ENCODE measurements at places on chromosomes 11 and 22.

DNA sequence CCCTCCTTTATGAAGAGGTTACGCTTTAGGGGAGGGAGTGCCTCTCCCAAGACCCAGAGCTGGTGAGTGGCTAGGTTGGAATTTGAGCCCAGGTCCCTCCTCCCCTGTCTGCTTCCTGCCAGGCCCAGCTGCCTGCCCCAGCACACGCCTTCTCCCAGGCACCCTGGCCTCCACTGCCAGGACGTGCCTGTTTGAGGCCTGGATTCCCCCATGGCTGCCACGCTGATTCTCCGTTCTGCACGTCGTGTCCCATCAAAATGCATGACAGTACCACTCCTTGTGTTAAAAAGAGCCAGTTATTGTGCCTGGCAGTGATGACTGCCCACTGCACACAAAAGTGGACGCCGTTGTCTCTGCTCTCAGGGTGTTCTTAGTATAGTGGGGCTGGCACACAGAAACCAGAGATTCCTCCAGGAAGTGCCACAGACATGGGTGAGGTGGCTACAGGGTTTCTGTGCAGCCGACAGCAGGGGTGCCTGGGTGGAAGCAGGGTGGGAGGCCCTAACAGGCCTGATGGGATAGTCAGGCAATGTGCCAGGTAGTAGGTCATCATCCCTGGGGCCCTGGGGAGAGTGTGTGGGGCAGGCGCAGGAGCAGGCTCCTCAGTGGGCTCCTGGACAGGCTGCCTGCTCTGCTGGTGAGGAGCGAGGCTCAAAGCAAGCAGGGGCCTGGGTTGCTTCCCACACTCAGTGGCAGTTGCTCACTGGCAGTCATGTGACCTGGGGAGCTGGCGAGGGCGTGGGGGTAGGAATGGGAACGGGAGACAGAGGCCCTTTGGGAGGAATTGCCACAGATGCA is 24.2 kb downstream of the MED15 start:
- peak; percentile 87 for DNase-seq

GRCh38 chr22:31933816-31934482 is 10.4 kb upstream of the YWHAH start:
- DNase-seq: no peak

GRCh38 chr11:73912026-73912425 is 35.2 kb downstream of the PAAF1 start:
- DNase-seq: no peak

DNA sequence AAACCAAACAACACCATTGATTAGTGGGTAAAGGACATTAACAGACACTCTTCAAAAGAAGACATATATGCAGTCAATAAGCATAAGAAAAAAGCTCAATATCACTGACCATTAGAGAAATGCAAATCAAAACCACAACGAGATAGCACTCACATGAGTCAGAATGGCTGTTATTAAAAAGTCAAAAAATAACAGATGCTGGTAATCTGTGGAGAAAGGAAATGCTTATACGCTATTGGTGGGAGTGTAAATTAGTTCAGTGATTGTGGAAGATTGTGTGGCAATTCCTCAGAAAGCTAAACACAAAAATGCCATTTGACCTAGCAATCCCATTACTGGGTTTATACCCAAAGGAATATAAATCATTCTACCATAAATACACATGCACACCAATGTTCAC is 182.6 kb downstream of the TRPC6 start:
- peak; percentile 19 for DNase-seq

GRCh38 chr11:113952588-113952987 is 22.3 kb upstream of the HTR3A start:
- no peak for DNase-seq

GRCh38 chr22:39468487-39469325 is 11.9 kb downstream of the MGAT3 start:
- DNase-seq: no peak

GRCh38 chr22:29108137-29108536 is 35.3 kb downstream of the KREMEN1 start:
- no peak for DNase-seq

- DNase-seq: peak; percentile 33
Observed at GRCh38 chr22:17896586-17896985, 122.3 kb upstream of the BID start.

GRCh38 chr22:37163575-37164504 is 14.1 kb upstream of the IL2RB start:
- DNase-seq: no peak

- no peak for DNase-seq
Observed at GRCh38 chr11:74992852-74993251, 4.1 kb downstream of the NEU3 start.

DNA sequence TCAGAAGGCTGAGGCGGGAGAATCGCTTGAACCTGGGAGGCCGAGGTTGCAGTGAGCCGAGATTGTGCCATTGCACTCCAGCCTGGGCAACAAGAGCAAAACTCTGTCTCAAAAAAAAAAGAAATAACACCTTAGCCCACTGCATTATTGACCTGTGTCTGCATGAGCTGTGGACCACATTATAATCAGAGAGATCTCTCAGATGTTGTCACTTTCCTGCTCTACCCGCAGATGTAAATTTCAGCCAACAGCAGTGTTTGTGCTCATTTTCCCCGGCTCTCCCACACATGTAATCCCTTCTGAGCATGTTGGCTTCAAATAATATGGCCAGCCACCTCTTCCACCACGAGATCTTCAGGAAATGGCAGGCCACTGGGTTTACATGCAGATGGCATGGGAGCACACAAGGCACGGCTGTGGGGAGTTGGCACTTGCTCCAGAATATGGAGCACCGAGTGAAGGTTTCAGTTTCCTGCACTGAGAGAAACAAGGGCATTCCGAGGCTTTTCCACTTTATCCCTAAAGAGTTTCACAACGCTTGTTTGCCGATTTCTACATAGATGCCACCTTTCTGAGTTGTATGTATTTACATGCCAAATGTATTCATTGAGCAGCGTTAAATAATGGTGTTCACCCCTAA is 19.7 kb downstream of the CDPF1 start:
- DNase-seq: no peak

DNA sequence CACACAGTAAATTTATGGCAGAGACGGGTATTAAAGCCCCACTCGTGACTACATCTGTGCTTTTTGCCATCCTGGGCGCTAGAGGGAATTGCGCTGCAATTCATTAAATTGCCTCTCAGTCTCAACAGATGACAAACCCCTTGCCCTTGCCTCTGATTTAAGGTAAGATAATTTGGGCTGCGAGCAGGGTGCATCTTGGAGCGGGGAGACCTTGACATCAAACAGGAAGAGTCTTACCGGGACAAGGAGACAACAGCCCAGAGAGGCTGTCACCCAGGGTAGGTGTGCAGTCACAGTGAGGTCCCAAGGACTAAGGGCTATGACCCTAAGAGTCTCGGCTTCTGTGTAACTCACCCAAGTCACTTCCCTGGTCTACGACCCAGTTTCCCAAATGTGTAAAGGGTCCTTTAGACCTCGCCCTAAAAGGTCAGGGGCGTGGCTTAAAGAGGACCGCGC is 449 bp upstream of the TOM1 start:
- DNase-seq: peak; percentile 22

- DNase-seq: no peak
Observed at GRCh38 chr22:49026494-49027367, 800.9 kb downstream of the BRD1 start.

GRCh38 chr22:45597460-45598192 is 74.0 kb upstream of the ATXN10 start:
- no peak for DNase-seq

DNA sequence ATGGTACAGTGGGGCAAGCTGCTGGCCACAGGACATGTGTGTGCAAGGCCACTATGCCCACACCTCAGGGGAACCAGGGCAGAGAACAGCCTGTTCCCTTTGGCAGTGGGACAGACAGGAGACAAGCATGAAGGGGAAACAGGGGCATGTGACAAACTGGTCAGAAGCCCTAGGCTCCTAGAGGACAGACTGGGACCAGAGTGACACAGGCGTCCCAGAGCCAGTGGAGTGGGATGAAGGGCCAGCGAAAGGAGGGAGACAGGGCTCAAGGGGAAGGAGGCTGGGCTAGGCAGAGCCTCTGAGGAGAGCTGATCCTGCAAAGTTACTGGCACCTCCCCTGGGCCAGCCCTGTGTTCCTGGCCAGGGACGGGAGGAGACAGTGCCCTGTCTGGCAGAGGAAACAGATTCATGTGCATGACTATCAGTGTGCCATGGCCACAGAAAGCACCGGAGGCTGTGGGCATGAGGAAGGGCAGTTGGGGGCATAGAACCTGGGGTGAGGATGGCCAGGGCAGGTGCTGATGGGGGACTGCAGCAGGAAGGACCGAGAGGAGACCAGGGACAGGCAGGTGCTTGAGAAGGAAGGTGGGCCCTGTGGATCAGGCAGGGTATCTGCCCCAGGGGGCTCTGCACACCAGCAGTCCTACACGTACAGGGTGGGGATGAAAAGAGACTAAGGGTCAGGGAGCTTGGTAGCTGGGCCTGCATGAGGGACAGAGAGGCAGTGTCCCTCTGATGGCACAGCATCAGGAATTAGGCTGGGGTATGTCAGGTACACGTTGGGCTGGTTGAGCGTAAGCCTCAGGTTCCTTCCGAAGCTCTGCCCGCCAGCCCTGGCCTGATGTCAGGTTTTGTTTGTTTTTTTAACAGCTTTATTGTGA is 9.8 kb downstream of the DERL3 start:
- DNase-seq: no peak

DNA sequence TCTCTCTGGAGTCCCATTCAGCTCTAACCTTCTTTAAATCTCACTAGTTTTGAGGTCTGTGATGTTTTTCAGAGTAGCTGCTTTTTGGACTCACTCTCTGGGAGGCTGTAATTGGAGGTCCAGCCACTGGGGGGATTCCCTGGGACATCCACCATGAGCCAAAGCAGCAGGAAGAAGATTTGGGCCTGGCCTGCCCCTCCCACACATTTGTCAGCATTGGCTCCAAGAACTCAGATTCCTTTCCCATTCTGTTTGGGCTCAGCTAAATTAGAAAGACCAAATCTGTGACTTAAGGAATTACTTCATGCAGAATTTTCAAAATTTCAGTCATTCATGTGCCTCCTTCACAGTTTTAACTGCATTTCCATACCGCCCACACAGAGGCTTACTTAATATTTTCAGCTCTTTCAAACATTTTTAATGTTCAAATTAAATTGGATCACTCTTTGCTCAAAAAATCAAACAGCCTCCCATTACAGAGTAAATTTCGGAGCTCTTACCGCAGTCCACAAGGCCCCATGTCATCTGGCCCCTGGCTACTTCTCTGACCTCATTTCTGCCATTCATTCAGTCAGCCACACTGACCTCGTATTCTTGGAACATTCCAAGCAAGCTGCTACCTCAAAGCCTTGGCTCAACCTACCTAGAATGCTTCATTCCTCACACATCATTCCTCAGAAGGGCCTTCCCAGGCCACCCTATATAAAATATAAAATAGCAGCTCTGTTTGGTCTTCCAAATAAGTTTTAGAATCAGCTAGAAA is 54.5 kb upstream of the RRAS2 start:
- peak; percentile 58 for DNase-seq

Data from astrocyte of the spinal cord (primary cell).